ENCODE measurements at places on chromosomes 1 and 21.

DNA sequence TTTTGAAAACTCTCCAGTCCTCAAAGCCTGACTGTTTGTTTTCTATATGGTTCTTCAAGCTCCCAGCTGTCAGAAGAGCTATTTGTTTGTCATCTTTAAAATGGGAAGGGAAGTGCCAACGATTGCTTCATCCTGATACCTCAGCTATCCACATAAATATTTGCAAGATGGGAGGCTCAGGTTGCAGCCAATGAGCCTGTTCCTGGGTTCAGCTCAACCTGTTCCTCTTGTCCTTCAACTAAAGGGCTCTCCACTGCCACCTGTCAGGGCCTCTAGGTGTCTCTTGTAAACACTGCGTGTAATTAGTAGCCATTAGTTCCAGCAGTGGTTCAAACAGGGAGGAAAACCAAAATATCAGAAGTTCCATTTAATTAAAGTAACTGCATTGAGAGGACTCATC lies 445.1 kb downstream of the AJAP1 start:
- no peak for DNase-seq

GRCh38 chr1:106676021-106676420 lies 380.5 kb upstream of the PRMT6 start:
- no peak for DNase-seq

DNA sequence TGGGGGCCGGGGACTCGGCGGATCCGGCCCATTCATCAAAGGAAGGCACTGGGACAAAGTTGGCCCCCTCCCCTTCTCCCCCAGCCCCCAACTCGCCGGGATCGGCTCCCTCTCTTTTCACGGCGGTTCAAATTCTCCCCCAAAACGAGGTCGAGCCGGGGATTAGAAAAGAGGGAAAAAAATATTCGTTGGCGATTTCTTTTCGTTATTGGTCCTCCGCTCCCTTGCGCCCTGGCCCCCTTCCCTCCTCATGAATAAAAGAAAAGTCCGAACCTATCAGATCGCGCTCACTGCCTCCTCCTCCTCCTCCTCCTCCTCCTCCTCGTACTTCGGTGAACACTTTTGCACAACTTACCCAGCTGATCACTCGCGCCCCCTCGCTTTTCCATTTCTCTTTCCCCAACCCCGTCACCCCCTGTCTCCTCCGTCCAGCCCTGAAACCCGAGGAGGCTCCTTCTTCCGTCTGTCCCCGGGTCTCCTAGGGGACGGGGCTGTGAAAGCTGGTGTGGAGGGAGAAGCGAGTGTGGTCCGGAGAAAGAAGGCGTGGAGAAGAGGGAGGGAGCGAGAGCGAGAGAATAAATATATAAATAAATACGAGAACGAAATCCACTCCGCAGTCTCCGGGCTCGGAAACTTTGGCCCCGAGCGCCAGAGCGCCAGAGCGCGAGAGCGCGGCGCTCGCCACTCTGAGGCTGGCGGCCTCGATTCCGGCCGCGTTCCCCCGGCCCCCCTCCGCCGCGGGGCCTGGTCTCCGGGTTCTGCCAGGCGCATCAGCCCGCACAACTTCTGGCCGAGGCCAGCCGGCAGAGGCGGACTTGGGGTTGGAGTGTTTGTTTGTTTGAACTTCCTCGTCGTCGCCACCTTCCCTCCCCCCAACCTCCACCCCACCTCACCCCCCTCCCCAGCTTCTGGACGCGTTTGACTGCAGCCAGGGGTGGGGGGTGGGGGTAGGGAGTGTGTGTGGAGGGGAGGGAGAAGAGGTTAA lies at the start of gene PAX7:
Gene PAX7, plus strand, starts transcription at position 336 of the 985 bp plus-strand sequence. CDS start 758 bp downstream, outside the sequence.
- peak; percentile 80 for DNase-seq

GRCh38 chr1:11443961-11444658 lies 34.8 kb upstream of the DISP3 start:
- DNase-seq = no peak

DNA sequence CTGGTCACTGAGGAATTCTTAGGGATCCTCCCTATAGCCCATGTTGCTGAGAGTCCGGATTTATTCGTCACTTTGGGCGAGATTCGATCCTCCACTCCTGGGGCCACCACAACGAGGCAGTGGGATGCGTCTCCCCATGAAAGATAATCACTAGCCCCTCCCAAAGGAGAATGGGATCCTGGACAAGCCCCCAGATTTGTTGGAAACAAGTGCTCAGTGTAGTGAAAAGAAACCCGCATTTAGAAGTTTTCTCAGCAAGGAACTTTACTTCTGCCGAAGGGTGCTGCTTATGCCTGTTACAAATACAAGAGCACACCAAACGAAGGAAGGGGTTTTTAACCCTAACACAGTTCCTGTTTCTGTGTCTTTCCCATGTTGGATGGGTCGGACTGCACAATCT lies 83.3 kb downstream of the ZFYVE9 start:
- DNase-seq = no peak

DNA sequence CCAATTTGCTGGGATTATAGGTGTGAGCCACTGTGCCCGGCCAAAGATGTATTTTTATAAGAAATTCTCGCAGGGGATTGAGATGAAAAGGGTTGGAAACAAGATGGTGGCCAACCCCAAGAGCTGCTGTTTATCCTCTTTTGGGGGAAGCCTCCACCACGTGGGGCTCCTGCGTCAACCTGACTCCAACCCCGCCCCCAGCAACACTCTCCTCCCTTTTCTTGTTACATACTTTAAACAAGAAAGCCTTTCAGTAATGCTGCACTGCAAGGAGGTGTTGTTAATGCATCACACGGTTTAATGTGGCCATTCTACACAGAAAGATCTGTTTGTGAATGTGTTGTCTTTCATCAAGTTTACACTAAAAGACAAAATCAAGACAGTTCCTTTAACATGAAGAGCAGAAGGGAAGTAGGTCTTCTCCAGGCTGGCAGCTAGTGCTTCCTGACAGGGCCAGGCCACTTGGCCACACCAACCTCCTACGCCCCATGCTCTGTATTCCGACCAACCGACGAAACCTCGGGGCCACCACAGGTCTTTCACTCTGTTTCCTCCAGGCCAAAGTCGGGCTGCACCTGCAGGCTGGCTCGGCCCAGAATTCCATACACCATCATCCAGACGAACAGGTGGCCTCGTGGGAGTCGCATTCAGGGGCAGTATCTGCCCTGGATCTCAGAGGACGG lies 25.9 kb downstream of the C2CD2 start:
- no peak for DNase-seq

GRCh38 chr1:91757763-91758460 lies 128.0 kb downstream of the TGFBR3 start:
- DNase-seq = no peak

DNA sequence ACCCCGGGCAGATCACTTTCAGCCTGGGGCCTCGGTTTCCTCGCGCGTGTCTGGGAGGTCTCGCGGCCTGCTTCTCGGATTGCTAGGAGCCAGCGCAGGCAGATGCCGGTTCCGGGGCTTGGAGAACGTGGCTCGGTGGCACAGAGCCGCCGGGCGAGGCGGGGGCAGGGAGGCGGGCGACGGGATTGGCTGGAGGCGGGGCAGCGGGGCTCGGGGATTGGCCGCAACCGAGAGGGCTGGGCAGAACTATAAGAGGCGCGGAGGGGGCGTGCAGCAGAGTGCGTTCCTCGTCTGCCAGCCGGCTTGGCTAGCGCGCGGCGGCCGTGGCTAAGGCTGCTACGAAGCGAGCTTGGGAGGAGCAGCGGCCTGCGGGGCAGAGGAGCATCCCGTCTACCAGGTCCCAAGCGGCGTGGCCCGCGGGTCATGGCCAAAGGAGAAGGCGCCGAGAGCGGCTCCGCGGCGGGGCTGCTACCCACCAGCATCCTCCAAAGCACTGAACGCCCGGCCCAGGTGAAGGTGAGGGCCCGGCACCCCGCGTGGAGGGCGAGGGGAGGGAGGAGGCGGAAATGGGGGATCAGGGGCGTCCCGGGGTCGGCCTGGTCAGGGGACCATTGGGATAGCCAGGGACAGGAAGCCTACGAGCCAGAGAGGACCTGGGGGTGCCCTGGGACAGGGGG lies at the start of gene MFSD2A:
Gene MFSD2A, plus strand, starts transcription at position 276 of the 677 bp plus-strand sequence. Its CDS starts 148 bp downstream, at position 424.
- DNase-seq = peak; percentile 95

GRCh38 chr1:221097479-221098281 lies 218.4 kb downstream of the HLX start:
- no peak for DNase-seq

GRCh38 chr1:170586321-170587252 lies 54.6 kb downstream of the GORAB start:
- peak; percentile 53 for DNase-seq

GRCh38 chr1:235401251-235401650 lies 34.0 kb downstream of the TBCE start:
- DNase-seq = no peak

DNA sequence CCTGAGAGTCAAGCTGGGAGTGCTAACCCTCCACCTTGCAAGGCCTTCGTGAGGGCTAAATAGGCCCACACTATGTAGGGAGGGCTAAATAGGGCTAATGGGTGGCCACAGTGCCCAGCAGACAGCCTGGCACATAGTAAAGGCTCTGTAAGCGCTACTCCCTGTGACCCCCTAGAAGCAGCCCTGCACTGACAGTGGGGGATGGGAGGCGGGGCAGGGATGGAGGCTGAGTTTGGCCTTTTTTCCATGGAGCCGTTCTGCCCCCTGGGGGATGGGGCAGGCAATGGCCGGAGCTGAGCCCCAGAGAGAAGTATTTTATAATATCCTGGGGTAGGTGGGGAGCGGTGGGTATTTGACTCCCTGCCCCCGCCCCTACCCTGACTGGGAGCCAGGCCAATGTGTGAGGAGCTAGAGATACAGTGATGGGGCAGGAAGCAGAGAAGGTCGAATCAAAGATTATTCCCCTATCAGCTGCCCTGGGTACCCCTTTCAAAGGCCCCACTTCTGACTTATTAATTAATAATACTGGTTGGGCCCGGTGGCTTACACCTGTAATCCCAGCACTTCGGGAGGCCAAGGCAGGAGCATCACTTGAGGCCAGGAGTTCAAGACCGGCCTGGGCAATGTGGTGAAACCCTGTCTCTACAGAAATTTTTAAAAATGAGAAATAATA lies 42.3 kb downstream of the LACTBL1 start:
- peak; percentile 87 for DNase-seq

DNA sequence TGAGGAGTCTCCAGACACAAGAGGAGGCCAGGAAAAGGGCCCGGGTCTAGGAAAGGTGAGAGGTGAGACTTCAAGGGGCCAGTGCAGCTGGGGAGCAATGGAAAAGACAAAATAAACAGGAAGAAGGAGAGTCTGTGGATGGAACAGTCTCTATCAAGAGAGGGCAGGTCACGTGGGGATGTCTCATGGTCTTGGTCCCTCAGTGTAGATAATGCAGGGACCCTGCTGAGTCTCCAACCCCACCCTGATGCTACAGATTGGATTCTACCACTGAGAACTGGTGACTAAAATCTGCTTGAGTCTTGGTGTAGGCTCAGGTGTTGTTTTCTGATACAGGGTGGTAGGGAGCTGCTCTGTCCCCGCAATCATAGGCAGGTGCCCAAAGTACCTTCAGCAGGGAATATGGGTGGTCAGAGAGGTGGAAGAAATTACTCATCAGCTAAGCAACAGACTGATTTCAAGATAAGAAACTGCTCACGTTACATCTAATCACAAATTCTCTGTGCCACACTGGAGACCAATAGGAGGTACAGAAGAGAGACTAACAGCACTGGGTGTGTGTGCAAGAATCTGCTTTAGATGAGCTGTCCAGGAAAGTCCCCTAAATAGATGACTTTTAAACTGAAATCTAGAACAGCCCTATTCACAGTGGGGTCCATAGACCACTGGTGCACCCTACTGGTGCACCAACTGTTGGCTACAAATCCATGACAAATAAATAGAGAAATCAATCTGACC lies 101.5 kb upstream of the TLR5 start:
- DNase-seq = peak; percentile 23

- no peak for DNase-seq
Observed at GRCh38 chr1:167472752-167473521, 45.4 kb downstream of the CD247 start.
